Suprapubic skin (tissue), 4 donors: ENCODE measurements at places on chromosomes 4 and X.

DNA sequence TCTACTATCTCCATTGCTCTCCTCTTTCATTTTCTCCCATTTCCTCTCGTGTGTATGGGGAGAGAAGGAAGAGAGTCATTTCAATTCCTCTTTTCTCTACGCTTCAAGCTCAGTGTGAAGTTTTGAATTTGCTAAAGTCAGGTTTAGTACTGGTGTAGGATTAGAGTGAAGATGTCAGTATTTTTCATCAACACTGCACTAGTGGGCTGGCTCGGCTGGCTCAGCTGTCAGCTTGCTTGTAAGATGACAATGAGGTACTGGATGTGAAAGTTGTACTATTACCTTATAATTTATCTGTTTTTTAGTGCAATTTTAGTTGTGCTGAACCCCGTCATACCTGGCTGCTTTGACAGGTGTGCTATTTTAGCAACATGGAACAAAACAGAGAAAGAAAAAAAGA, 2.1 kb upstream of the SH2D1A start:
- no peak for DNase-seq

GRCh38 chr4:26325191-26325590, 4.4 kb downstream of the RBPJ start:
- DNase-seq = no peak

GRCh38 chr4:6109842-6110560, 90.3 kb downstream of the JAKMIP1 start:
- no peak for DNase-seq

- DNase-seq = peak; percentile 79
Measured at GRCh38 chr4:7052923-7053715, 9.9 kb downstream of the TADA2B start.

DNA sequence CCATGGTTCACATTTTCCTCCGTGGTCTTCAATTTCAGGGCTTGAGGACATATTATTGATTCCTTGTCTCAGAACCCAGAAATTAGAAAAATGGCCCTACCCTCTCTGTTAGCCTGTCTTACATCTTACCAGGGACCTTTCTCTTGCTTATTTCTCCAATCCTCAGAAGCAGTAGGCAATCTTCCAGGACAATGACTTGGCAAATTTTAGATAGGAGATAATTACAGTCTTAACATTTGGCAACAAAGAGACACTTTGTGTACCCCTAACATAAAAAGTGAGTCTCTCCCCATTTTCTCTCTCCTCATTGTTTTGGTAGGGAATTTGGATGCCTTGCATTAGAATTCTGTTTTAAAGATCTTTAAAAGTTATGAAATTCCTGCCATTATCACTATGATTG, 778.1 kb upstream of the SLIT2 start:
- no peak for DNase-seq

DNA sequence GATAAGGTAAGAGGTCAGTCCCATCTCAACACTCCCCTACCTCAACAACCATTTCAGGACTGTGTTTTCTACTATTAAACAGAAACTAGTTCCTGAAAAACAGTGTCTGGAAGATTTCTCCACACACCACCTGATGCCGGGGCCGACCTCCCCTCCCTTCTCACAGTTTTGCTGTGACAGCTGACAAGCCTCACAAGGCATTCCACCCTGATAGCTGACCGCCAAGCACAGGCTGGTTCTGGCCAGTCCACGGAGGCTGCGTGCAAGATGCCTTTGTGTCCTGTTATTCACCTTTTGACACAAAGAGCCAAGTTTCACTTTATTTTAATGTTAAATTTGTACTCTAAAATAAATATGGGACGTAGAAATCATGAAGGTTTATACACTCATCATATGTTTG, 758.6 kb downstream of the PDHA2 start:
- DNase-seq = no peak

GRCh38 chr4:136301749-136302495, 1230.4 kb downstream of the PCDH18 start:
- no peak for DNase-seq

- DNase-seq = no peak
Measured at GRCh38 chr4:10743357-10743756, 58.8 kb upstream of the CLNK start.

DNA sequence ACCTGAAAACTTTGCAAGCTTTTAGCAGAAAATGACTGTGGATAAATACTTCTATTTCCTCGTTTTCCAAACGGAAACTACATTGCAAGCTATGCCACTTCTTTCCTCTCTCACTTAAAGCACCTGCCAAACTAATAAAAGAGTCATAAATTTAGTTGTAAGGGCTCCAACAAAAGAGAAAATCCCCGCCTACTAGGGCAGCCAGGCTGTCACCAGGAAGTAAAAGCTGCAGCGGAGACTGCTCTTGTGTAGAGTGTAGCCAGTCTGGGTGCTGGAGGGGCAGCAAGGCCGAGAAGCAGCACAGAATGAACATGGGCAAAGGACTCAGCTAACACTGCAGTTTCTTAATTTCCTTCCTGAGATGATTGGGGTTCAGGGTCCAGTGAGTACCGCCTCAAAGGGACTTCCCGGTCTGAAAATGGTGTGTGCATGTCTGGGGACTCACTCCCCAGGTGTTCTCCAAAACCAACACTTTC, 89.3 kb upstream of the MAML3 start:
- DNase-seq = no peak

- DNase-seq = no peak
Measured at GRCh38 chr4:98961770-98962169, 32.8 kb upstream of the EIF4E start.

DNA sequence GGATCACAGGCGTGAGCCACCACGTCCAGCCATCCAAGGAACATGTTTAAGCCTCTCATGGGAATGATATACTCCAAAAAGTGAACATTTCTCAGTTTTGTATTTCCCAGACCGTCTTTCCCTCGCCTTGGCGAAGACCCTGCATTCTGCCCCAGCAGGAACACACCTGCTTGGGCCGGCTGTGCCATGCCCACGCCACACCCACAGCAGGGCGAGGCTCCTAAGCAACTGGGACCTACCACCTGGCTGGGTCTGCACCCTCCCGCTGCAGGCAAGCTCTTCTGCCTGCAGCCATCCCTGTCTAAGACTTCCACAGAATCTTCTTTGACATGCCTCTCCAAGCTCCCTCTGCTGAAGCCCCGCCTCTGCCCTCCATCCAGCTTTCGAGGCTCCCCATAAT, 3.6 kb downstream of the CCNQ start:
- no peak for DNase-seq

GRCh38 chr4:103144926-103145325, 45.3 kb upstream of the BDH2 start:
- no peak for DNase-seq

DNA sequence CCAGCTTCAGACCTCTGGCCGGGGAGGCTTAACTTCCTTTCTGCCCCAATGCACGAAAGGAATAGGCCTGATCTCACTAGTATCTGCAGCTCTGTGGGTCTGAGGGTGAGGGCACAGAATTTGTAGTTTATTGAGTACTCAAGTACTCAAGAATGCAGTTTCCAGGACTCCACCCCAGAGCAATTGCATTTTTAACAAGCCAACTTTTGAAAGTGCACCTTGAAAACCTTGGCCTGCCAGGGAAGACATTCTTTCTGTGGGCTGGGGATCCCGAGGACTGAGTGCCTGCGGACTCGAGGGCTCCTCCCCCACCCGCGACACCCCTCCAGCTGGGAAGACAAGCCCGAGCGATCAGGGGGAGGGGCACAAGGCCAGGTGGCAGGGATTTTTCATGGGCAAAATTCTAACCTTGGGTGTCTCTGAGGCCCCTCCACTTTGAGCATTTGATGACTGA, 22.4 kb downstream of the RS1 start:
- DNase-seq = no peak

GRCh38 chrX:96770315-96770714, 85.7 kb downstream of the DIAPH2 start:
- no peak for DNase-seq

- DNase-seq = no peak
Measured at GRCh38 chrX:123185721-123186120, 1.6 kb downstream of the GRIA3 start.

DNA sequence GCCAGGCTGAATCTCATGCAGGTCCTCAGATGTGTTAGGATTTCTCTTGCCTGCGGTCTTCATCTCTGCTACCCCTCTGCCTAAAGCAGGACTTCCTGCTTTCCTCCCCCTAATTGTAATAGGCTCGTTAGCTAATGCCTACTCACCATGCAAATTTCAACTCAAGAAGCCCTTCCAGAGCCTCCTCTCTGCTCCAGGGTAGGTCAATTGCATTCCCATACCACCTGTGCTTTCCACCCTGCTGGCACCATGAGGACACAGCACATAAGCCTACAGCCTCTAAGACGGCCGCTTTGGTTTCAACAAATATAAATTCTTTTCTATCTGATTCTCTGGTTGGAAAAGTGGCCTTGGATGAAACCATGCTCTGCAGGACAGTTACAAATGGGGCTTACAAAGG, 93.9 kb downstream of the QDPR start:
- no peak for DNase-seq

DNA sequence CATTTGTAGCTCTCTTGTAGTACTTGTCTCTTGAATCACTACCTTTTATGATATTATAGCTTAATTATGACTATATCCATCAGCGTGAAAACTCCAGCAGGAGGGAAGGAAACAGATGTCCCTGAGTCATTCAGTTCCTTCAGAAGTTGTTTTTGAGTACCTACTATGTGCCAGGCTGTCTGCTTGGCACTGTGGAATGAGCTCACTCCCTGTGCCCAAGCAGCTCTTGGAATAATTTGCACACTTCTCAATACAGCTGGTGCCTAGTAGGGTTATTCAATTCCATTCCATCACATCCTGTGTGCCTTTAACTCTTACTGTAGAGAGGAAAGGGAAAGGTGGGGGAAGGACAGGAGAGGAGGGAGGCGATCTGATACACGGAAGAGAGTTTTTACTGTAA, 77.1 kb downstream of the NFKB1 start:
- no peak for DNase-seq

GRCh38 chr4:74093981-74094623, 4.9 kb downstream of the CXCL2 start:
- DNase-seq = no peak

- no peak for DNase-seq
Measured at GRCh38 chr4:2482693-2483092, 13.8 kb downstream of the RNF4 start.

GRCh38 chrX:139889760-139890159, 43.1 kb downstream of the ATP11C start:
- no peak for DNase-seq

DNA sequence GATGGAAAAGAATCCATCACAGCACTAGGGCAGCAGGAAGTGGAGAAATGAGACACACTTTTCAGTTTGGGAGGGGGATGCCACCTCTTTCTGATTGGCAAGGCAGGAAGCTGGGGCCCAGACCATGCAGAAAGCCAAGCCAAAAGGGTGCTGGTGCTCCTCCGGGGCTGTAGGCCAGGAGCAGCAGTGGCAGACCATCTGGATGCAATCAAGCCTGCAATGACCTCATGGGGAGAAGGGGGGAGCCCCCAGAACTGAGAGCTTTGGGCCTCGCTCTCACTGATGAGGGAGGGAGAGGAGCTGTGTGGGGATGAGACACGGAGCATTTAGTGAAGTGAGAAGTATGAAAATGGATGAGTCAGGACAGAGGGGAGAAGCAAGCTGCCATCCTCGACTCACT, 141.3 kb upstream of the NALF2 start:
- no peak for DNase-seq

- no peak for DNase-seq
Measured at GRCh38 chr4:78439328-78439727, 112.2 kb upstream of the ANXA3 start.

GRCh38 chr4:8294775-8295174, 25.2 kb downstream of the HTRA3 start:
- DNase-seq = no peak

DNA sequence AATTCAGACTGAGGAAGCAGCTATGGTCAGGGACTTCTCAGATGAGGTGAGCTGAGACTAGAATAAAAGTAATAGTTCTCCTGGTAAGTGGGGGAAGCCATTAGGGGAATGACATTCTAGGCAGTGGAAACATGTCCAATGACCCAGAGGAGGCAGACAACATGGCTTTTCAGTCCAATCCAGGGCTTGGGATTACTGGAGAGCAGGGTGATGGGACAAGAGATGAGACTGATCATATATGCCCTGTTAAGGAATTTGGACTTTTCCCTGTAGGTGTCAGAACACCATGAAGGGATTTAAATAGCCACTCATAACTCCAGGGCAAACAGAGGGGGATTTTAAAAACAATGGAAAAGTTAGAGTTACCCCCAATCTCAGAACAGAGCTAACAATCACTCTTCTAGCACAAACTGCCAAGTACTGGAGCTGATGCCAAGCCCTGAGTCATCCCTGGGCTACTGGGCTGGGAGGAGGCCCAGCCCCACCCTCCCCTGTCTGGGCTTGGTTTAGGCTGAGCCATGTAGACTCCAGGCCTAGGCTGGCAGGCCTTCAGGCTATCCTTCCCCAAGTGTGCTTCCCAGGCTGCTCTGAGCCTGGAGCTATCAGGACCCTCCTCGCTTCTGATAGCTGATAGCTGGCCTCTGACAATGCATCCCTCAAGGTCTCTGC, 22.7 kb upstream of the MSN start:
- peak; percentile 88 for DNase-seq

GRCh38 chr4:62923783-62924182, 1485.5 kb downstream of the TECRL start:
- no peak for DNase-seq

DNA sequence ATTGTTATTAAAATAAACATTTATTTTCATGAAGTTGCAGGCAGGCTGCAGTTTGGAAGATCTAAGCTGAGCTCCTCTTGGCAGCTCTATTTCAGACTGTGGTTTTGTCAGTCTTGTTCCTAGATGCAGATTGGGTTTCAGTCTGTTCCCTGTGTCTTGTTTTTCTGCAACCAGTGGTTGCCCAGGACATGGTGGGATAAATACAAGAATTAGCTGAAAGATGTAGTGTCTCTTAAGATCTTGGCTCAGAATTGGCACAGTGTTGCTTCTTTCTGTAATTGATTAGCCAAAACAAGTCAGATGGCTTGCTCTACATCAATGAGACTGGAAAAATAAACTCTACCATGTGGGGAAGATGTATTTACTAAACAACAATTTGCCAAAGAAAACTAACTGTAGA, 283.0 kb upstream of the BOD1L1 start:
- DNase-seq = no peak

DNA sequence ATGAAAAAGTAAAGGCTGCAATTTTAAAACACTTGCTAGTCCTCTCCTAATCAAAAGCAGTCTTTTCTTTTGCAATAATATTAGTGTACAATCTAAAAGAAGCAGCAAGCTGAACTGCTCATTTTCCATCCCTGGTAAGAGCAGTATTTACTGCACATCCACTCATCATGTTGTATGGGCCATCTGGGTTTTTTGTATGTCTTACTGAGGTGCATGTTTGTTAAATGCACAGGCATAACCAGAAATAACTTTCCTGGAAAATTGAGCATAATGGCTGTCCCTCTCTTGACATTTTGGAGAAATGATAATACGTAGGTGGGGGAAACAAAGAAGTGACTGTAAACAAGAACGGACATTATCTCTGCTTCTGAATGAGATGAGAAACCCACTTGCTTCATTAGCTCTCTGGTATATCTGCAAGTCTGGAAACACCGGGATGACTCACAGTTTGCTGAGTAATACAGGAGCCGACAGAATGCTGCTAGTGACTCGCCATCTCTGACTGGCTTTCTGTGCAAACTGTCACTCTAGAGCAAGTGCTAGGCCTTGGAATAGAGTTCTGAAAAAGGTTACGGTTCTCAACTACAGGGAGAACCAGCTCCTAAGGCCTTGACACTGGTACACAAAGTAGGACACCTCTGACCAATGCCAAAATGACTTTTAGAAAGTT, 85.7 kb upstream of the MTM1 start:
- DNase-seq = no peak

GRCh38 chr4:141131723-141132071, 1.6 kb downstream of the RNF150 start:
- DNase-seq = no peak

- DNase-seq = no peak
Measured at GRCh38 chrX:153580700-153581386, 18.1 kb downstream of the CCNQ start.
